Stimulated activated CD8-positive, alpha-beta memory T cell treated with anti-CD3 and anti-CD28 coated beads, Interleukin-7, amount 100 ng/mL, for 4 hours (primary cell): ENCODE measurements at places on chromosomes 3 and 15.

DNA sequence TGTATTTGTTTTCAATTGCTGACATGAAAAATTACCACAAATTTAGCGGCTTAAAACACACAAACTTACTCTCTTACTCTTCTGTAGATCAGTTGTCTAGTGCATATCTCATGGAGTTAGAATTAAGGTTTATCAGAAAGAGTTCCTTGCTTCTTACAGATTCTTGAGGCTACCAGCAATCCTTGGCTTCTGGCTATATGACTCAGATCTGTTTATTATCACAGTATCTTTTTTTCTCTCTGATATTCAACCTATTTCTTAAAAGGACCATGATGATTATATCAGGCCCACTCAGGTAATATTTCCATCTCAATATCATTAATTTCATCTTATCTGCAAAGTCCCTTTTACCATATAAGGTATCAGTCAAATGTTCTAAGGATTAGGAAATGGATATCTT is 263.5 kb upstream of the BCHE start:
- DNase-seq: no peak

- DNase-seq: no peak
Measured at GRCh38 chr15:99614749-99615288, 49.0 kb downstream of the MEF2A start.

GRCh38 chr3:22236490-22237270 is 485.7 kb upstream of the ZNF385D start:
- DNase-seq: no peak

GRCh38 chr15:68551296-68551635 is 27.5 kb upstream of the CORO2B start:
- DNase-seq: no peak

GRCh38 chr15:37877851-37878741 is 56.3 kb upstream of the TMCO5A start:
- no peak for DNase-seq
